ENCODE measurements at places on chromosomes 3 and 15.

DNA sequence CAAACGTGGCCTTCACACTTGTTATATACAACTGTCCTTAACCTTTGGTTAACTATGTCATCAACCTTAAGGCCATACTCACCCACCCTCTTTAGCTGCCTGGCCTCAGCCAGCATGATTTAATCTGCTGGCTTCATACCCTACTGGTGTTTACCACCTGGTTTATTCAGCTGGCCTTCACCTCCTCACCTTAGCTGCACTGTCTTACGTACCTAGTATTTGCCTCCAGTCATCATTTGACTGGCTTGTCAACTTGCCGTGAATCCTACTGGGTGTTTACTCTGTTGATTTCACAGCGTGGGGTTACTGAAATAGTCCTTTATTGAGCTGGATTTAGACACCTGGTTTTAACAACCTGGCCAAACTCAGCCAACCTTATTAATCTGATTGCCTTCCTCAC lies 102.8 kb downstream of the IL12A start:
- no peak overlapping the region for H3K4me3 ChIP-seq
- H3K4me1 ChIP-seq: no peaks in the 10 kb centered on the region
- DNase-seq: no peak
- H3K27ac ChIP-seq: no peak overlapping the region
- no peaks in the 10 kb centered on the region for H3K27me3 ChIP-seq

GRCh38 chr3:193879099-193879863 lies 256.7 kb upstream of the HES1 start:
- H3K36me3 ChIP-seq: peaks cover 6% of the 10 kb centered on the region
- peaks cover 47% of the 10 kb centered on the region for H3K27me3 ChIP-seq
- no peaks in the 10 kb centered on the region for H3K4me1 ChIP-seq
- peak overlapping the region; percentile 14 for H3K27ac ChIP-seq
- no peak for DNase-seq
- no peak overlapping the region for H3K4me3 ChIP-seq

DNA sequence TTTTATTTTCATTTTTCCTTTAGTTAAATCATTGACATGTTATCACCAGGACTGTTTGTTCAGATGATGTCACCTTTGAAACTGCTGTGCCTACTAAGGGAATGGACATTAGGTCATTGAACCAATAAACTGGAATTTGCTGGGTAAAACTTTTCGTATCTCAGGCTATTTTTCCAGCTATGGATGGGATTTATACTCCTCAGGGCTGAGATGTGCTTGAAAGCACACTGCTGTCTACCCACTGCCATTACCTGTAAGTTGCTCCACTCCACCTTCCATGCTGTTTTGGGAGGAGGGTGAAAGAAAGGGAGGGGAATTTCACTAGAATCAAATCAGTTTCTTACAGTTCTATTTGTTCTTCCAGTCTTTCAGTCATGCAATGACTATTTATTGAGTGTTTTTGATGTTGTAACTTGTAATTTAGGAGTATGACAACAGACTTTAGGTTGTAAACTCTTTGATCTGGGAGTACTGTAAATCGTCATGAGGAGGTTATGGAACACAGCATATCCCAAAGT lies 11.3 kb downstream of the EHD4 start:
- no peak overlapping the region for H3K4me3 ChIP-seq
- no peaks in the 10 kb centered on the region for H3K27me3 ChIP-seq
- no peak overlapping the region for H3K27ac ChIP-seq
- peaks cover 25% of the 10 kb centered on the region for H3K4me1 ChIP-seq

GRCh38 chr3:123314359-123315270 lies 112.9 kb downstream of the SEC22A start:
- peaks cover 7% of the 10 kb centered on the region for H3K36me3 ChIP-seq
- H3K4me1 ChIP-seq: peaks cover under 1% of the 10 kb centered on the region
- peaks cover 60% of the 10 kb centered on the region for H3K27me3 ChIP-seq
- DNase-seq: no peak
- no peak overlapping the region for H3K4me3 ChIP-seq
- no peak overlapping the region for H3K27ac ChIP-seq

GRCh38 chr3:33833408-33834095 lies 35.1 kb downstream of the PDCD6IP start:
- peaks cover 14% of the 10 kb centered on the region for H3K36me3 ChIP-seq
- H3K4me1 ChIP-seq: peaks cover 28% of the 10 kb centered on the region
- peak overlapping the region; percentile 88 for H3K27ac ChIP-seq
- H3K4me3 ChIP-seq: peak overlapping the region; percentile 25

- no peak for DNase-seq
- H3K27ac ChIP-seq: peak overlapping the region; percentile 37
- no peaks in the 10 kb centered on the region for H3K36me3 ChIP-seq
- no peaks in the 10 kb centered on the region for H3K4me1 ChIP-seq
- H3K27me3 ChIP-seq: no peaks in the 10 kb centered on the region
Measured at GRCh38 chr15:89860431-89860830, 33.4 kb downstream of the AP3S2 start.

GRCh38 chr15:55588070-55588814 lies at the start of gene PYGO1:
Gene PYGO1 (minus strand): TSS chr15:55588345. CDS start chr15:55587883, 462 bp downstream.
- H3K27me3 ChIP-seq: peaks cover 38% of the 10 kb centered on the region
- H3K27ac ChIP-seq: no peak within 1 kb of the TSS
- peaks cover 2% of the 10 kb centered on the region for H3K36me3 ChIP-seq
- H3K4me3 ChIP-seq: peak within 1 kb of the TSS; percentile 80

DNA sequence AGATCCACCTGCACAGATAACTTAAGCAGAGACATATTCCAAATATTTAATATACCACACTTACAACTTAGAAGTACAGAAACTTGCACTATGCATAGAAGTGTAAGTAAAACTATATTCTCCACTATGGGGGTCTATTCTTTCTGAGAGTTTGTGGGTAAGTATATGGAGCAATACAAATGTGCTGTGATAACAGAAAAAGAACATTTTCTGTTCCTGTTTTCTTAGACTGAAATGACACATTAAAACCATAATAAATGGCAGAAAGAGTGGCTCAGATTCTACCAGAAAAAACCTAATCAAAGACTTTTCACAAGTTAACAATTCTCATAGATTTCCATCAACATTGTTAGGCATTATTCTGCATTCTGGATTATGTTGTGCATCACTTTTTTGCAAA lies 96.6 kb upstream of the WNT7A start:
- no peaks in the 10 kb centered on the region for H3K36me3 ChIP-seq
- no peak overlapping the region for H3K27ac ChIP-seq
- no peak overlapping the region for H3K4me3 ChIP-seq
- no peak for DNase-seq
- H3K4me1 ChIP-seq: no peaks in the 10 kb centered on the region

DNA sequence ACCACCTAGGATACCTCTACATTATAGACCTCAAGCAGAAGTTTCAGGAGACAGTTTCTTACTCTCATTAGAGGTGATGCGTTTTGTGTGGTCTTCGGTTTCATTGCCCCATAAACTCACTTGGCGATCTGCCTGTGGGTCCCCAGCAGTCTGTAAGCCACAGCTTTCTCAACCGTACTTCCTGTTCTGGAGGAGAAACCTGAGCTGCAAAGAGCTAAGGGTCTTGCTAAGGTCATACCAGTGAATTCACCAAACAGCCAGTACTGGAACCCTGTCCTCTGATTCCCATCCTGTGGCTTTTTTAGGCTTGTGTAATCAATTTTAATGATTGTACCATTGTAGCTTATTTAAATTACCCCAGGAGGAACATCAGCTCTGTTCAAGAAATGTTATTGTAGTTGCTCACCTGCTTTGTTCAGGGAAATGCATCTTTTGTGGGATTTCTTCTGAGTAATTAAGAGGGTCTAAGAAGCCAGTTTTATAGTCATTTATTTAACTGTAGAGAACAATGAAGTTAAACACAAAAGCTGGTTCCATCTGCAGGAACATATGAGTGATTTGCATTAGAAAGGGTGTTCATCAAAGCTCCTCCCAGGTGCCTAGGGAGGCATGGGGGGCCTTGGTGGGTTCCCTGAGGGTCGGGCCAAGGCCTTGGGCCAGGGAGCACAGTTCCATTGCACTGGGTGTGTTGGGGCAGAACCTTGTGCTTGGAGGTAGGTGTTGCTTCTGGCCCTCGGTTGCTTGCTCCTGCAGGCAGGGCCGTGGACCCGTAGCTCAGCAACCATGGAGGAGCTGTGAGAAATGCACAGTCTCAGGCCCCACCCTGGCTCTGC lies 69.6 kb downstream of the APBA2 start:
- peaks cover 38% of the 10 kb centered on the region for H3K4me1 ChIP-seq
- DNase-seq: no peak
- no peaks in the 10 kb centered on the region for H3K27me3 ChIP-seq
- no peak overlapping the region for H3K27ac ChIP-seq
- H3K4me3 ChIP-seq: no peak overlapping the region

DNA sequence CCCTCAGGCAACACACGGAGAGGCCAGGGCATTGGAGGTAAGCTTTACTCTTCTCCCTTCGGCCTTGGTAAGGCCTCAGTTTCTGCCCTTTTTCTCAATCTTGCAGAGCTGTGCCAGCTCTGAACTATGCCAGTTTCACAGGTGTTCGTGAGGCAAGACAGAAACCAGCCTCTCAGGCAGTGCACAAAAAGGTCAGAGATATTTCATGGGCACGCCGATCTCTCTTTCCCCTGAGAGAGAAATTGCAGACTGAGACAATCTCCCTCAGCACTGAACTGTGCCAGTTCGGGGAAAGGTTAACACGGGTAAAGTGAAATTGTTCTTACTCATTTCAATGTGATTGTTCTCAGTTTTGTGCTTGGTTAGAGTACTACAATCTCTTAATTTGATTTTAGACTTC lies 88.5 kb downstream of the GMNC start:
- no peaks in the 10 kb centered on the region for H3K27me3 ChIP-seq
- H3K4me1 ChIP-seq: no peaks in the 10 kb centered on the region
- no peaks in the 10 kb centered on the region for H3K36me3 ChIP-seq
- no peak overlapping the region for H3K27ac ChIP-seq
- no peak overlapping the region for H3K4me3 ChIP-seq
- DNase-seq: no peak

DNA sequence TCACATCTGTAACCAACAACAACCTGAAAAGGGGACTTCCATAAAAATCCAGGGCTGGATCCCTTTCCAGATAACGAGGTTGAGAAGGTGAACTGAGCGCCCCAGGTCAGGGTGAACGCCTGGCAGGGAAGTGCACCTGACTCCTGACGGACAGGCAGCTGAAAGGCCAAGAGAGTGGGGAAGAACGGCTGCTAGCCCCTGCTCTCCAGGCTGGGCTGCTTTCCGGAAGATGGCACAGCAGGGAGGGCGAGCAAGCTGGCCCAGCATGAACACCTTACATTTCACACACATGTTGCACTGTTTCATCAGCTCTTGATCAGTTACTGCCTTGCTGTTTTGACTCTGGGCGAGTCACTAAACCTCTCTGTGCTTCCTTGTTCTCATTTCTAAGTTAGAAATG lies 127.2 kb upstream of the IQSEC1 start:
- peaks cover 27% of the 10 kb centered on the region for H3K4me1 ChIP-seq
- H3K27ac ChIP-seq: no peak overlapping the region
- no peak overlapping the region for H3K4me3 ChIP-seq
- peaks cover 6% of the 10 kb centered on the region for H3K36me3 ChIP-seq
- no peak for DNase-seq
- H3K27me3 ChIP-seq: peaks cover 44% of the 10 kb centered on the region

GRCh38 chr3:22495791-22496190 lies 707.3 kb upstream of the UBE2E2 start:
- no peaks in the 10 kb centered on the region for H3K4me1 ChIP-seq
- H3K27me3 ChIP-seq: no peaks in the 10 kb centered on the region
- H3K36me3 ChIP-seq: no peaks in the 10 kb centered on the region

- no peaks in the 10 kb centered on the region for H3K27me3 ChIP-seq
- peaks cover 2% of the 10 kb centered on the region for H3K36me3 ChIP-seq
- no peak for DNase-seq
- H3K4me1 ChIP-seq: no peaks in the 10 kb centered on the region
Measured at GRCh38 chr3:43525941-43526607, 95.7 kb downstream of the ANO10 start.

- DNase-seq: no peak
- no peak overlapping the region for H3K4me3 ChIP-seq
- peaks cover 43% of the 10 kb centered on the region for H3K27me3 ChIP-seq
Measured at GRCh38 chr3:124453189-124453588, 277.1 kb upstream of the UMPS start.

DNA sequence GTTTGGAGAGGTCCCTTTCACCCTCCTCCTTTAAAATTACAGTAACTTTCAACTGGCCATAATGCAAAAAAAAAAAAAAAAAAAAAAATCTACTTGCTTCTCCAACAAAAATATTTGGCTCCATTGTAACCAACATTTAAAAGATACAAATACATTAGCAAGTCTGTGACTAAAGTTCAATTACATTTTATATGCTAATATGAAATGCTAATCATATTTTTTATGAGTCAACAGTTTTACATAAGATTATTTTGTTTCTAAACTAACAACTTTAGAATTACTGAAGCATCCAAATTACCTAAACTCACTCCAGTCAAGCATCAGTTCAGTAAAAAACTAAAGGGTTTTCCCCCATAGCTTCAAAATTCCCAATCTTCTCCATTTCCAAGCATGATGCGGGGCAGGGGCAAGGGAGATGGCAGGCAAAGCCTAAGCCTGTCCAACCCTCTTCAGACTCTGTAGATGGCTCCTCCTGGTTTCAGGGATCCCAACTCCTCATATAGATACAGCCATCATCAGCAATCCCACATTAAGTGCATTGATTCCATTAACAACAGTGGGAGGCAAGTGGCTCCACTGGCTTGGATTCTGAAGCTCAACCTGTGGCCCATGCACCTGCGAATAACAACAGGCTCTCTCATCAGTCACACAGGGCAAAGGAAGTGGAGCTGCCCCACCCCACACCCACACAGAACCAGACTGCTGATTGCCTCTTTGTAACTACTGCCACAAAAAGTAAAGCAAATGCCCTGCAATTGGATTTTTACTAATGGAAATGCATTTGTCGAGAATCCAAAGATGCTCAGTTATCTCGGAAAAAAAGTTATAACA lies 15.0 kb downstream of the SFMBT1 start:
- H3K4me1 ChIP-seq: peaks cover 28% of the 10 kb centered on the region
- DNase-seq: no peak
- no peaks in the 10 kb centered on the region for H3K27me3 ChIP-seq
- H3K27ac ChIP-seq: peak overlapping the region; percentile 94
- no peaks in the 10 kb centered on the region for H3K36me3 ChIP-seq

DNA sequence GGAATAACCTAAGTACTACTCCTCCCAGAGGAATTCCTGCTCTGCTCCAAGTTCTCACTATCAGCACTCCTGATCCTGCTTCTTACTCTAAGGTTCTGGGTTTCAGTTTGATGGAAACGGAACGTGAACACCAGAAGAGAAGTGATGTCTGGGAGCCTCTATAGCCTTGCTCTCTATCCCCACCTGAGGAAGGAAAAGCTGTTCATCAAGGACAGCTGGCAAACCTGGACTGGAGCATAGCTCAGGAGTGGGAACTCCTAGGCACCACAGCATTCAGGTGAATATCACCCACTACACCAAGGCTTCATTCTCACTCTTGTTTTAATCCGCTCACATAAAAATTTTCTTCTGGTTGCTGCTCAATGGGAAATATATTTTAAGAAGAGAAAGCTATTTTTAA lies 13.0 kb upstream of the CADPS start:
- no peak for DNase-seq
- H3K4me3 ChIP-seq: no peak overlapping the region
- no peaks in the 10 kb centered on the region for H3K27me3 ChIP-seq
- H3K4me1 ChIP-seq: no peaks in the 10 kb centered on the region
- no peak overlapping the region for H3K27ac ChIP-seq

Measured in T-helper 17 cell (primary cell).